ENCODE measurements at places on chromosomes 13 and 19.

DNA sequence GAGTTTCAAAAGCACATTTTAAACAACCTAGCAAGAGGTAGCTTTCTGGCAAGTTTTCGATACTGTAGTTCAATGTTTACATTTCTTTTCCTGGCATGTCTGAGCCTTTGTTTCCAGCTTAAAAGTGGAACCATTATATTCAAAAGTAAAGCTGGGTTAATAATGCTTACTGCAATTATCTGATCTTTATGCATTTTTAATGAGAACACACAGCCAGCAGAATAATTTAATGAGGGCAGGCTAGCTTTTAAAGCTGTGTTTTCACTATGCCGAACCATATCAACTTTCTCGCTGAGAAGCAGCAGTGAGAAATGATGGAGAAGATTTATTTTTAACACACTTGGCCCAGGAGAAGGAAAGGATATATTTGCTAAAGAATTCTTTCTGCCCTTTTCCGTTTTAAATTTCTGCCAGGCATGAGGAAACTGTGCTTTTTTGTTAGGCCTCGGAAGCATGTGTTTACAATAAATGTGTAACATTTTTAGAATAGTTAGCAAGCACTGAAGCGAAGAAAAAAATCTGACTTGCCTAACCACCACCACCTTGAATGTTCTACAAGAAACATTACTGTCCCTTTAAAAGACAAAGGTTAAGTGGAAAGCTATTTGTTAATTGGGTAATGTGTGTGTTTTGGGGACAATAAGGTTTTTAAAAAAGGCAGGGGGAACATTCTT, 1.0 kb downstream of the MBNL2 start:
- no peak for DNase-seq

DNA sequence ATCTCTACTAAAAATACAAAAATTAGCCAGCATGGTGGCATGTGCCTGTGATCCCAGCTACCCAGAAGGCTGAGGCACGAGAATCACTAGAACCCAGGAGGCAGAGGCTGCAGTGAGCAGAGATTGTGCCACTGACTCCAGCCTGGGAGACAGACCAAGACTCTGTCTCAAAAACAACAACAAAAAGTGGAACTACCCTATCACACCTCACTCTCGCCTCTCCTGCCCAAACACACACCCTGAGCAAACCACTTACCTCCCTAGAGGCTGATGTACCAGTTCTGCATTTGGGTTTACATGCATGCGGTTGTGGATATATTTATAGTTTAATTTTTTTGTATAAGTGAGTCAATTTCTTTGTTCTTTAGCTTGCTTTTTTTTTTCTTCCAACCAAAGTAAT, 7.7 kb upstream of the PTOV1 start:
- no peak for DNase-seq

GRCh38 chr13:80341756-80342370, 937 bp upstream of the SPRY2 start:
- no peak for DNase-seq

- DNase-seq, result peak; percentile 29
Observed at GRCh38 chr13:111179908-111180760, 65.0 kb downstream of the ARHGEF7 start.

DNA sequence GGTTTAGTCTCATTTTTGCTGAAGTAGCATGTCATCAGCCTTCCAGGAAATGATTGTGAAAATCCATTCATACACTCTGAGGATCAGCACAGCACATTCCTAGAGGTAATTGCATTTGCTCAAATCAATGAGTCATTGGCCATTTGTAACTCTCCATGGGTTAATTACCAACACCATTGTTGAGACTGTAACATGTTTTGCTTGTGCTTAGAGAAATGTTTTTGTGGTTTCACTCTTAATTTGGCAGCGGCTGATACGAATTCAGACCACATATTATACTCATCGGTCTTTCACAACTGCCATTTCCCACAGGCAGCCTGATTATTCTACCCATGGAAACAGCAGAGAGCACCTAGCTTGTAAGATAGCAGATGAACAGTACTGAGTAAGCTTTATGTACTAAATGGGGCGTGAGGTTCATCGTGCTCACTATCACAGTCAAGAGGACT, 110.3 kb downstream of the NHLRC3 start:
- DNase-seq, result peak; percentile 3

GRCh38 chr13:51000571-51001260, 91.1 kb downstream of the RNASEH2B start:
- no peak for DNase-seq

DNA sequence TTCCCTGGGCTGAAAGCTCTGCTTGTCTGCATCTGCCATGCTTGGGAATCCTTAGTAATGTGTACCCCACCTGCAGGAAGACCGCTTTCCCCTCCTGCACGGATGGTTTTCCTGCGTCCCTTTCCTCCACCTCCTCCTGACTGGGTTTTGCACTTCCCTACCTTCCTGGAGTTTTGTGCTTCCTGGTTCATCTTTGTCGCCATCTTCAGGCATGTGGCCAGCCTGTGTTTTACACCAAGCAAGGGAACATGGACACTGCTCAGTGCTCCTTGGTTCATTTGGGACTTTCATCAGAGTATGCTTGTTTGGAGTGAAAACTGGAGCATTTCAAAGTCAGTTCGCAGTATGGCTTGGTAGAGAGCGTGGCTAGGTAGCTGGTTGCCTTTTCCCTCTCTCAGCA, 30.7 kb downstream of the ERICH6B start:
- no peak for DNase-seq
